8988T (cell line): ENCODE measurements at places on chromosomes 2 and 18.
A peak's percentile ranks its signal among the peaks of the same experiment; 100 is the strongest.

DNA sequence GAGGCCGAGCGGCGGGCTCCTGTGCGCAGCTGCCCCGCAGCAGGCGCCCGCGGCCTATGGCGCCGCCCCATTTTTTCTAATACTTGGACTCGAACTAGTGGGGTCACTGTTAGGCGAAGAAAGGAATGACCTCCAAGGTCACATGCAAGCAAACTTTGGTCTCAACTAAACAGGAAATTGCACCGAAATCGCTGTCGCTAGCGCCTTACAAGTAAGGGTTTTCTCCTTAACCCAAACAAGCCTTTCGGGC lies 339 bp downstream of the ACAA2 start:
- no peak for DNase-seq

DNA sequence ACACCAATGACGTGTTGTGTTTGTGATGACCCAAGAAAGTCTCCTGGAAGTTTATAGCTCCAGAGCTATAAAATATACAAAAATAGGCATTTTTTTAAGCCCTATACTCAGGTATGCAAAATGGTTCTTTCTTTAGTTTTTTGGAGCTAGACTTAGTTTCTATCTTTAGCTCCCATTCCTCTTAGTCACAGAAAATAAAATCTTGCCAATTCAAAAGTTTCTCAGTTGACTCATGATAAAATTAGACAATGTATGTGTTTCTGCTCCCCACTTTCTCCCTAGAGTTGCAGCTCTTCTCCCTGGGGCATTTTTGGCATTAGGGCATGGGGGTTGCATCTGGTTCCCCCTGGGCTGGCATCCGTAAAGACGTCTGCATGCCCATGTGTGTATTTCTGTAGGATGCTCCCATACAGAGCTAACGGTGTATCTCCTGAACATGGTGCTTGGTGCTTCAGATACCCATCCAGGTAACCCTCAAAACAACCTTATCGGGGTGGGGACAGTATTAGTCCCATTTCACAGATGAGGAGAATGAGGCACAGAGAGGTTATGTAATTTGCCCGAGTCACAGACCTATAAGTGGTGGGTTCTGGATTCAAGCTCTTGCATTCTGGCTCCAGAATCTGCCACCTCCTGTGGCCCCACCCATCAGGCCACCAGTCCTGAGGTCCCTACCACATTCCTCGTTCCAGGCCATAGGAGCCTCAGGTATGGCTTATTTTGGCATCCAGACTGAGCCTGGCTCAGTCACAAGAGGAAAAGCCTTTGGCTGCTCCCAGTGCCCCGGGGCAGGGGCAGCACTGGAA lies 43.1 kb upstream of the ASAP2 start:
- DNase-seq = no peak

DNA sequence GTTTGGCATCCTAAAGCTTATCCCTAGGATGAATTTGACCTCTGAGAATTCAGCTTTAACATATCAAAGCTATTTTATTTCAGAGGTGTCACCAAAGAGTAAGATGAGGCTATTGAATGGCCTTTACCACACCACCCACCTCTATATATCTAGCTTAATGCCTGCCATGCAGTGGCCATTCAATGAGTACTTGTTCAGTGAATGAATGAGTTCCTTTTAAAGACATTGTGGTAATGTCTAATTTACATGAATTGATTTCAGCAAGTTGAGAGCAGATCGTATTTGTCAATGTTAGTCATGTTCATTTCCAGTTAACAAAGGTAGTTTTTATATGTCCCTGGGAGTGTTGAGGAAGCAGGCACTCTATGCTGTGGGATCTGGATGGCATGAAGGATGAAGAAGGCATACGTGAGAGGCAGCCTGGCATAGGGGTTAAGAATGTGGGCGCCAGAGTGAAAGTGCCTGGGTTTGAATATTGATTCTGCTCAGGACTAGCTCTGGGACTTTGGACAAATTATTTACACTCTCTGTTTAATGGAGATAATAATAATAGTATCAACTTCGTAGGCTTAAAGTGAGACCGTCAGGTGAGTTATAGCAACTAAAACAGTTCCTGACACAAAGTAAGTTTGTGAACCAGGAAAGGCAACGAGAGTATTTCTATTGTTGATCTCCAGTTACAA lies 434.1 kb upstream of the CHST9 start:
- no peak for DNase-seq

GRCh38 chr18:57959278-57959677 lies 84.7 kb upstream of the NEDD4L start:
- DNase-seq = peak; percentile 6

DNA sequence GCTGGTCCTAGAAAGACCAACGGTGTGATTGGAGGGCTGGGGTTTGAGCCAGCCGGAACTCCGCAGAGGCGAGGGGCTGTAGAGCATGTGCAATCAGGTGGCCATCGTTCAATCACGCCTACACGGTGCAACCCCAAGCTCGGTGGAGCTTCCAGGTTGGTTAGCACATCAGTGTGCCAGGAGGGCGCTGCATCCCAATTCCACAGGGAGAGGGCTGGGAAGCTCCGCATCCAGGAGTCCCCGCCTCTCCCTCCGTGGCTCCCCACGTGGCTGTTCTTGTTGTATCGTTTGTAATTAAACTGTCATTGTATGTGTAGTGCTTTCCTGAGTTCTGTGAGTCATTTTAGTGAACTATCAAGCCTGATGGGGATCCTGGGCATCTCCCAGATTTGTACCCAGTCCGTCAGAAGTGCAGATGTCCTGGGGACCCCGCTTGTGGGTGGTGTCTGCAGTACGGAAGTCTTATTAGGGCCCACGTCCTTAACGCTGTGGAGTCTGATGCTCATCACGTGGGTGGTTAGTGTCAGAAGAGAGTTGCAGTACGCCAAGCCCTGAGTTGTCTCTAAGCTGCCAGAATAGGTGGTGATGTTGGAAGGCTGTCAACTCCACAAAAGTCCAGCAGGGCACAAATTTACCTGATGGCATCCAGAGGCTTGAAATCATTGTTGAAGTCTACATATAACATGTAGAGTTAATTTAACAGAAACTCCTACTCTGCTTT lies 20.6 kb upstream of the AMMECR1L start:
- DNase-seq = no peak

GRCh38 chr2:209512971-209513370 lies 89.1 kb downstream of the MAP2 start:
- DNase-seq = no peak

GRCh38 chr2:10083692-10084211 lies 3.5 kb upstream of the CYS1 start:
- no peak for DNase-seq

DNA sequence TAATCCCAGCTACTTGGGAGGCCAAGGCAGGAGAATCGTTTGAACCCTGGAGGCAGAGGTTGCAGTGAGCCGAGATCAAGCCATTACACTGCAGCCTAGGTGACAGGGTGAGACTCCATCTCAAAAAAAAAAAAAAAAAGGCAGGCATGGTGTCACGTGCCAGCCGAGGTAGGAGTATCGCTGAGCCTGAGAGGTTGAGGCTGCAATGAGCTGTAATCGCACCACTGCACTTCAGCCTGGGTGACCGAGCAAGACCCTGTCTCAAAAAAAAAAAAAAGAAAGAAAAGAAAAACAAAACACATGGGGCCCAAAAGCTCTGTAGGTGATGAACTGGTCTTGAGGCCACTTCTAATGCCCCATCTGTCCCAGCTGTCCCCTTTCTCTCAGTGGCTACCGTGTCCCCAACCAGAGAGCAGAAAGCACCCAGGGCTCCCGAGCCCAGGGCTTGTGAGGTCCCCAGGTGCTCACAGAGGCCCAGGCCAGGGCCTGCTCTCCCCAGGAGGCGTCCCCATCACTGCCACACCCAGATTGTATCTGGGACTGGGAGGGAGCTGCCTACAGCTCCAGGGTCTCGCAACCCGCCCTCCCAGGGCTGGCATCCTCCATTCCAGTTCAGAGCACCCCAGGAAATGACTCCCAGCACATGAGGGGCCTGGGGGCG lies 8.5 kb downstream of the KLHL30 start:
- no peak for DNase-seq

- DNase-seq = no peak
Observed at GRCh38 chr18:40866968-40867367, 1088.1 kb upstream of the PIK3C3 start.

DNA sequence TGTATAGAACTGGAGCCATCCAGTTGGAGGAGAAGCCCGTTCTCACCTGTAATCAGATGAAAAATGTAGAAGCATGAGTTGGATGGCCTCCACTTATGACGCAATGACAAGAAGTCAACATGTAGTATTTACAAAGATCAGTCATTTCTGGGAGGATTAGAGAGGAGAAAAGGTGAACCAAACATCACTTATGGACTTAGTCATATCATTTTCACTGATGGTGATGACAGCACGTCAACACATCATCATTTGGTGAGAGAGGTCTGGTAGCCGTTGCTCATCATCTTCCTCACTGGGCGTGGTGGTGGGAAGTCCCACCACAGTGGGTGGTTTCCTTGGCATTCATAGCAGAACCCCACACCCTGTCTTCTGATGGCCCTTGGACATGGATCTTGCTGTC lies 264.2 kb upstream of the EPAS1 start:
- DNase-seq = no peak

GRCh38 chr2:57881998-57882888 lies 164.4 kb upstream of the VRK2 start:
- DNase-seq = no peak

GRCh38 chr18:58590839-58591238 lies 38.1 kb downstream of the ALPK2 start:
- no peak for DNase-seq

DNA sequence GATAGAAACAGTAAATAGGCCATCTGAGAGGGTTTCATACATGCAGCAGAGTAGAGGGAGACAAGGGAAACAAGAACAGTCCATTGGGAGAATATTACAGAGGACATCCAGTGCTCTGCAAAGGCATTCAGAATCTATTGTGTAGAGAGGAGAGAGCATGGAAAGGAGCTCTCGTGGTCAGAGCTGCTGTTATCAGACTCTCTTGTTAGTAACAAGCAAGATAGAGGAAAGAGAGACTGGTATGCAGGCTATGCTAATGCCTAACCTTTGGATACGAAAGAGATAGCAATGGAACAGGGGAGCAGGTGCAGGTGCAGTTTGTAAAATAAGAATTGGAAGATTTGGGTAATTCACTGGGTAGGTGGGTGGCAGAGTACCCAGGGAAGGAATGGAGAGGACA lies 855.9 kb downstream of the CNTNAP5 start:
- no peak for DNase-seq
